NCI-H1048 (cell line): ENCODE measurements at places on chromosomes 6 and 20.

DNA sequence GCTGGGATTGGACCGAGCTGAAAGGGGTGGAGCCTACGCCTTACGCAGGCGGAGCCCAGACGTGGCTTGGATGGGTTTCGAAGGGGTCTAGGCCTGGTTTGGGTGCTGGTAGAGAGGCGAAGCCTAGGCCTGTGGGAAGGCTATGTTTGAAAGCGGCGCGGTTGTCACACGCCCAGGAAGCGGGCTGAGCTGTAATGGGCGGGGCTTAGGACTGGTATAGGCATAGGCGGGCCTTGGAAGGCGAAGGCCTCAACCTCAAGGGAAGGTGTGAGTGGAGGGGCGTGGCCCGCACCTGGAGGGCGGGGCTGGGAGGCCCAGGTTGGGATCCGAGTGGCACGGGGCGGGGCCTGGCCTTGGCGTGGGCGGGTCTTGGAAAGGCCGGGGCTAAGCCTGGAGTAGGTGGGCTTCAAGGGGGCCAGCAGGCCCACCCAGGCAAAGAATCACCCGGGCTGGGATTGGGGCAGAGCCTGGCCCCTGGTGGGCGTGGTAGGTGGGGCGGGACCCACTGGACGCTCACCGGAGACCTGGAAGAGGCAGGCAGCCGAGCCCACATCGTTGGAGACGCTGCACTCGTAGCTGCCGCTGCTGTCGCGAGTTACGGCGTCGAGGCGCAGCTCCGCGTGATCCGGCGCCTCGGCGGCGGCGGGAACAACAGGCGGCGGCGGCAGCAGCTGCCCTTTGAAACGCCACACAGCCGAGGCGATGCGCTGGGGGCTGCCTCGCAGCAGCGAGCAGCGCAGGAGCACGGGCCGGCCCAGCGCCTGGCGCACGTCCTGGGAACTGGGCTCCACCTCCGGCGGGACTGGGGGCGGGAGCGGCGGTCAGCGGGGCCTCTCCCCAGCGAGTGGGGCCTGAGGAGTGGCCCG, 49.0 kb downstream of the MDGA1 start:
- peak; percentile 50 for DNase-seq

GRCh38 chr6:4512051-4512471, 264.1 kb upstream of the CDYL start:
- no peak for DNase-seq

- no peak for DNase-seq
Observed at GRCh38 chr6:154696661-154697060, 36.6 kb upstream of the SCAF8 start.

- no peak for DNase-seq
Observed at GRCh38 chr6:35262596-35262995, 3.1 kb downstream of the ZNF76 start.

- DNase-seq, result no peak
Observed at GRCh38 chr20:59785986-59786795, 147.2 kb downstream of the SYCP2 start.

GRCh38 chr20:6583134-6583738, 184.2 kb upstream of the BMP2 start:
- DNase-seq, result peak; percentile 22

DNA sequence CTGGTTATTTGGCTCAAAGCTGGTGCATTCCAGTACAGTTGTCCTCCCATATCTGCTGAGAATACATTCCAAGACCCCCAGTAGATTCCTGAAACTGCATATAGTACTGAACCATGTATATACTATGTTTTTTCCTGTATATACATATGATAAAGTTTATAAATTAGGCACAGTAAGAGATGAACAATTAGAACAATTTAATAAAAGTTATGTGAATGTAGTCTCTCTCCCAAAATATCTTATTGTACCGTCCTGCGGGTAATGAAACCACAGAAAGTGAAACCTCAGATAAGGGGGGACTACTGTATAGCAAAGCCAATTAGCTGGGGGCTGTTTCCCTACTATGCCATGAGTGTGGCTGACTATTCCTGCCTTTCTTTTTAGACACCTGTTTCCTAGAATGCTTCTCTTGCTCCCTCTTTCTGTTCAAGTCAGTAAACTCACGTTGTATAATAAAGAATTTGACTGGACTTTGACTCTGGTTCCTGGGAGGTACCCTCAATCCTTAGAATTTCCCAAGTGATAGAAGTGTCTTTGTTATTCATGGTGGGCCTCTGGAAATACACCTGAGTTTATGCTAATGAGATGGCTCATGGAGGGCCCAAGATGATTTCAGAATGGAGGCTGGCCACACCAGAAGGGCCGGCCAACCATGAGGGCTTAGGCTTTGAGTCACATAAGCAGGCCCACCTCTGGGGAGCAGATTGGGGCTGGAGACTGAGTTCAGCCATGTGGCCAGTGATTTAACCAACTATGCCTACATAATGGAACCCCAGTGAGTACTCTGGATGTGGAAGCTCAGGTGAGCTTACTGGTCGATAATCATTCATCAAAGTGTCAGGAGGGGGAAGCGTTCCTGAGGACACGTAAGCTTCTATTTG, 689 bp upstream of the BLOC1S5 start:
- no peak for DNase-seq

- DNase-seq, result no peak
Observed at GRCh38 chr20:40957265-40957760, 71.3 kb upstream of the TOP1 start.

GRCh38 chr6:142935553-142936517, 9.1 kb downstream of the HIVEP2 start:
- DNase-seq, result no peak

DNA sequence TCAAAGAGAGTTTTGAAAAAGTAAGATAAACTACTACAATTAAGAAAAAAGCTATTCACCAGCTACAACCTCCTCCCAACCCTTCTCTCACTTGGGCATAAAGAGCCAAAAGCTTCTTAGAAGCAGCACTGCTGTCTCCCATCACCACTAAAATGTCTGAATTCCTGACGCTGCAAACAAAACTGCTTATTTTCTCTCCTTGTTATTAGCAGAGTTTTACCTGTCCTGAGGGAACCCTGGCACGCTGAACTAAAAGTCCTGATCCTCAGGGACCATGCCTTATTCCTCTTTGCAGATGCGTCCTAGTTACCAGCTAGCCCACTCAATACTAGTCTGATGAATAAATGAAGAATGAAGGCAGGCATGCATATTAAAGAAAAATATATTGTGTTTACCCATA, 1.1 kb downstream of the HACE1 start:
- no peak for DNase-seq

DNA sequence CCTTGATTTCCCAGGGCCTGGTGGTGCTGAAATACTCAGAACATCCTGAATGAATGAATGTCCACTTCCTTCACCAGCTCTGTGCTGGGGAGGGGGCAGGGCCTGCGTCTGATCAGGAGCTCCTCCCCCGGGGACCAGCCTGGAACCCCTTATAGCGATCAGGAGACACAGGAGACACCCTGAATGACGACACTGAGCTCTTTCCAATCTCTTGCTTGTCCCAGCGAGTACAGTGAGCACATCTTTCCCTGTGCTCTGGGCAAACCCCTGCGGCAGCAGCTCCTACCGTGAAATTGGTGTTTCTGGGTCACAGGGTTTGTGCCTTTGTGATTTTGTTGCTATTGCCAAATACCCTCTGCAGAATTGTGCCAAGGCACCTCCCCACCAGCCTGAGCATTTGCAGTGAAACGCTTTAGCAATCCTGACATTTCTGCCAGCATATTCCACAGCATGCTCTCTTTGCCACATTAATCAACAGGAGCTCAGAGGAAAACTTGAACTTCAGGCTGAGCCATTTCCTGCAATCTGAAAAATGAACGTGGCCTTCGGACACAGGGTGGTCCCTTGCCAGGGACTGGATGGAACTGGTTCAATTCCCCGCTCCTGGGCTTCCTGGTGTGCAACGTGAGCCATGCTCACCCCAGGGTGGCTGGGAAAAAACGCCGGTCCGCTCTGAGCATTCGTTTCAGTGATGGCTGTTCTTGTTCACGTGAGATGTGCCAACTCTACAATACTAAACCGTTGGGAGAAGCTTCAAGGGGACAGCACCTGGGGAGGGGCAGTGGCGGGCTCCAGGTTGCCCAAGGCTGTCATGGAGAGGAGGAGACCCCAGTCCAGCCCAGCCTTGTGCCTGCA, 23.1 kb upstream of the MRGBP start:
- no peak for DNase-seq

DNA sequence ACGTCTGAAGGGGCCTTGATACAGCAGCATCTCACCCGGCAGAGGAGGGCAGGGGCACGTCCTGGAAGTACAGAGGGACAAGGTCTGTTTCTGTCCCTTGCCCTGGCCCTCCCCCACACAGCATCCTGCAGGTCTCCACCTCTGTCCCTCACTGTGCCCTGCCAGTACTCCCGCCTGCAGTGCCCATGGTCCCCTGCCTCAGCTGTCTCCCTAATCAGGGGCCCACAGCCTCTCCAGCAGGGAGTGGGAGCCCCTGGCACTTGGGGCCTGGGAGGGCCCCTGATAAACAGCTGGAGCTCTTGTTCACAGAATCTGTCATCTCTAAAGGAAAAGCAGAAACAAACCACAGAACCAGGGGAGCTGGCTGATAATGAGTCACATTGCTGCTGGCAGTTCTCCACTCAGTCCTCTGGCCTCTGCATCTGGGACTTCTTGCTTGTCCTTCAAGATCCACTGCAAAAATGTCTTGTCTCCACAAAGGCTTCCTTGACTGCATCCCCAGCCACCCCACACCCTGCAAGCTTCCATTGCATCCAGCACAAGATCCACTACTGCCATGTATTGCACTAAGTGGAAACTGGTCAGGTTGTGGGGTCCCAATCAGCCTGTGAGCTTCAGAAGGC, 33.2 kb upstream of the TAF8 start:
- DNase-seq, result no peak

DNA sequence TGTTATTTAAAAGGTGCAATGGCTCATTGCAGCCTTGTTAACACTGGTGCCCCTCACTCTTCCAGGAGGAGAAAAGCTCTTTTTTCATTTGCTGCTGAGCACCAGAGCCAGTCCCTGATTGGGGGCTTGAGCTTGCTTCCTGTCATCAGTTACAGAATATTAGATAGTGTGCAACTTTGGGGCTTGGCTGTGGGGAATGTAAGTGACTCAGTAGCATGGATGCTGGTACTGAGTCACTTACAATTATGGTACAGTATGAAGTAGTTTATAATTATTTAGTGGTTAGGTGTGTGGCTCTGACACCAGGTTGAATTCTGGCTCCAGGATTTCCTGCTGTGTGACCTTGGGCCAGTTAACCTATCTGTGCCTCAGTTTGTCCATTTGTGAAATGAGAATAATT, 37.6 kb downstream of the ANKS1A start:
- no peak for DNase-seq

DNA sequence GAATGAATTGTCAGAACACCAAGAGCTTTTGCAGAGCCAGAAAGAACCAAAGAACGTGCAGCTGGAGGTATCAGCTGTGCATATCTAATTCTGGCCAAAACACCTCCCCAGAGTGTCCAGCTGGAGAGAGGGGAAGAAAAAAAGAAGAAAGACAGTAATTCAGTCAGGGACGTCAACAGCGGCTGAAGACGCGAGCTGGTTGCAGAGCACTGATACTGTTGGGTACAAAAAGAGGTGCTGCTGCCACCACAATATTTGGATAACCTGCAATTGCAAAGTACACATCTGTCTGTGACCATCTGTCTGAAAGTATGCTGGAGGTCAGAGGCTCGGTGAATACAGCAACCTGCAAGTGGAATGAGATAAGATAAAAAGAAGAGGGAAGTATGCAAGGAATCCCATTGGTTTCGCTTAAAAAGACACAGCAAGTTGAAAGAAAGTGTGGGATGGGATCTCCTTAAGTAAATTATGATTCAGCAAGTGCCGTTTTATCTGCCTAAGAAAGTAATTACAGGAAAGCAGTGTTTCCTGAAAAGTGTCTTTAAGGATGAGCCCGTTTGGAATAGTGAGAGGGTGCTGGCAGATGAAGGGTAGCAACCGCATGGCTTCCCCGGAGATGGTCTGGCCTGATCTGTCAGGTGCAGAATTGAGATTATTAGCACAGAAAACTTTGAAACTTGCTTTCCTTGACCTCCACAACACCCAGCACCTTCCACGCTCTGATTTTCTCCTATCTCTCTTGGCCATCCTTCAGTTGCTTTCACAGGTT, 189.9 kb upstream of the PRDM1 start:
- DNase-seq, result no peak

- no peak for DNase-seq
Observed at GRCh38 chr6:129865013-129865412, 3.9 kb upstream of the TMEM244 start.

DNA sequence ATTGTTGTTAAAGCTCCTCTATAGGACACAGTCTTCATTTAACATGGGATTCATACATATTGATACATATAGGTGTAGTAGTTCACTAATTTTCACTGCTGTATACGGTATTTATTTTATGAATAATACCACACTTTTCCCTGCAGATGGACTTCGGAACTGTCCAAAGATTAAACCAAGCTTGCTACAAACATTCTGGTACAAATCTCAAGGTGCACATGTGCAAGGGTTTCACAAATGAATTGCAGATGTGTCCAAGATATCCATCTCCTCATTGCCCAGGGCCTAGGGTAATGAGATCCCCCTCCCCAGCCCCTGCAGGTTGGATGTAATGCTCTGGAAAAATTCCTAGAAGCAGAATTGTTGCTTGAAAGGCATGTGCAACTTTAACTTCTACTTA, 31.4 kb downstream of the DTNBP1 start:
- DNase-seq, result no peak

- no peak for DNase-seq
Observed at GRCh38 chr6:153424719-153425400, 293.8 kb upstream of the RGS17 start.

DNA sequence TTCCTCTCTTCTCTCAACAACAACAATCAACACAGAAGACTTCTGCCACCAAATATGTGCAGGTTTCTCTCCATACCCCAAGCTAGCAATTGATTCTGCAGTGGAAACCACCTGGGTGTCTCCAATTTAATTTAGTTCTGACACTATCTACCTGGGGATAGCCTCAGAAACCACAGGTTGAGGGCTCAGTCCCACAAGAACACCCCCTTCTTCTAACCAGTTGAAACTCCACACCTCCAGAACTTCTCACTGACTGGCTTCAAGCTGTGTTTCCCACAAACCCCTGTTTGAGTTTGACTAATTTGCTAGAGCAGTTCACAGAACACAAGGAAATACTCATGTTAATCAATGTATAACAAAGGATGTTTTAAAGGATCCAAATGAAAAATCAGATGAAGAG, 52.5 kb upstream of the SPTLC3 start:
- DNase-seq, result no peak

DNA sequence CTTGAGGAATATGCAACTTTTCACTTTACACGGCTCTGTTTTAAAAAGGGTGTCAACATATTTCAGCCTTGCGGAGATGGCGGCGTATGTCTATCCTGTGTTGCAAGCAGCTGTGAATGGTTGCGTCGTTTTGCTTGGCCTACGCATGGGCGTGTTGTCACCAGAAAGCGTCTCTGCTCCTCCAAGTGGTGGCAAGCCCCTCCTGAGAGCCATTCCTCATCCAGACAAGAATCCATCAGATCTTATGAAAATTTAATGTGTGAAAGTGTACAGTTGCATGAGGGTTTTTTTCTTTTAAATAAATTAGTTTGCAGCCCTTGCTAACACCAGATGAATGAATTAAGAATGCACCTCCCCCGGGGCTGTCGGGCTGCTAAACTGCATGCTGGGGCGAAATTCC, 114.4 kb downstream of the PHACTR3 start:
- DNase-seq, result no peak
